ENCODE measurements at places on chromosomes 12 and 14.

GRCh38 chr12:46430340-46430948 lies 57.9 kb upstream of the SLC38A2 start:
- peak; percentile 84 for DNase-seq

DNA sequence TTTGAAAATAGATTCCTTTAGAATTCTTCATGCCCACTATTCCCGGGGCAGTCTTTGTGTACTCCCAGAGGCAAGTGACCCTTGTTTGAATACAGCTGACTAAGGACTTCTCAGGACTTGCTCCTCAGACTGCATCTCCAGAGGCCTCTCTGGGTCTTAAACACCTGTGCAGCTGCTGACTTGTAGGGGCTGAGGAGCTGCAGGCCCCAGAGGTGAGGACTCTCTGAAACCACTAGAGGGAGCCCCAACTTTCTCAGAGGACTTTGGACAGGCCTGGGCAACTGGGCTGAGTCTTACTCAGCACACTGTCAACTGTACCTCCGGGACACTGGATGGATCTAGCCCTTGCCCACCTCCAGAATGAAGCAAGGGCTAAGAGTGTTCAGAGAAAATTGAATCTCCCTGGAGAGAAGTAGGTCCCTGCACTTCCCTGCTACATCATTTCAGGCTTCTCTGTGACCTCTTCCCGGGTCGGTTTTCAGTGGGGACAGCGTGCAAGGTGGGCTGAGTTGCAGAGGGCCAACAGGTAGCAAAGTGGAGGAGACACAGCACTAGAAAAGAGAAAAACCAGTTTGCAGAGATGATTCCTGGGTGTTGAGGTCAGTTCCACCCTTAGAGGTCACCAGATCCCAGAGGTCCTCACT lies 164.6 kb downstream of the TMEM117 start:
- peak; percentile 85 for DNase-seq

- DNase-seq = no peak
Measured at GRCh38 chr12:65731771-65732170, 92.5 kb upstream of the HMGA2 start.

- DNase-seq = no peak
Measured at GRCh38 chr14:24277071-24277470, 5.7 kb upstream of the RABGGTA start.

DNA sequence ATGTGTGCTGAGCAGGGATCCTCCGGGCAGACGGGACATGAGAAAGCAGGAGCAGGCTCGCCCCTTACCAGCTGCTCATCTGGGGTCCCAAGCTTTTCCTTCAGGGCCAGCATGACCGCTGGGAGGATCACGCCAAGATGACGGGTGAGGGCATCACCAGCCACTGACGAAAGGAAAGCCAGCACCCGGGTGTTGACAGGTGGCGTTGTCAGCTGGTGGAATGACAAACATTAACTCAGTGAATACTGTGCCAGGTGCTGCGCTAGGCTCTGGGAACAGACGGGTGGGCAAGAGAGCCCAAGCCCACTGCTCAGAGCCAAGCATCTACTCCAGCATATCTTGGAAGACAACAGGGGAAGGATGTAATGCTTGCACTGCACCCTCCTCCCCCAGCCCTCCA lies 21.3 kb upstream of the RAB35 start:
- DNase-seq = no peak

GRCh38 chr12:6546016-6546415 lies 9.8 kb downstream of the IFFO1 start:
- DNase-seq = no peak

GRCh38 chr12:109137055-109137454 lies 20.7 kb downstream of the ACACB start:
- DNase-seq = no peak

- DNase-seq = no peak
Measured at GRCh38 chr14:98114122-98114895, 1157.7 kb downstream of the BCL11B start.

DNA sequence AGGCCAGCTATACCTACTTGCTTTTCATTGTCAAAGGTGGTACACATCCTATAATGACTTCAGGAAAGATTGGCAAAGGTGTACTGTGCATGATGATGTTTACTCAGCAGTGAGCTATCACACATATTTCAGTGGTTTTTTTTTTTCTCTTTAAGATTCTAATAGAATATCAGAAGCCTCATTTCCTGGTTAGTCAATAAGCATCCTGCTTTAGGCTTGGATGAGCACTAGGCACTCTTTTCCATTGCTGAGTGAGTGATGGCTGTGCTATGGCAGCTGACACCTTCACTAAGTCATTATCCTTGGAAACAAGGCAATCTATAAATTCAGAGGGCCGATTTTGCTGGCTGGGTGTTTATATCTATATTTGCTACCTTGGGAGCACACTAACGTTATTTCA lies 161.1 kb upstream of the RASSF8 start:
- DNase-seq = no peak

- DNase-seq = no peak
Measured at GRCh38 chr12:42669553-42669952, 80.0 kb upstream of the PRICKLE1 start.

GRCh38 chr14:93811020-93811419 lies 22.7 kb upstream of the PRIMA1 start:
- DNase-seq = no peak

DNA sequence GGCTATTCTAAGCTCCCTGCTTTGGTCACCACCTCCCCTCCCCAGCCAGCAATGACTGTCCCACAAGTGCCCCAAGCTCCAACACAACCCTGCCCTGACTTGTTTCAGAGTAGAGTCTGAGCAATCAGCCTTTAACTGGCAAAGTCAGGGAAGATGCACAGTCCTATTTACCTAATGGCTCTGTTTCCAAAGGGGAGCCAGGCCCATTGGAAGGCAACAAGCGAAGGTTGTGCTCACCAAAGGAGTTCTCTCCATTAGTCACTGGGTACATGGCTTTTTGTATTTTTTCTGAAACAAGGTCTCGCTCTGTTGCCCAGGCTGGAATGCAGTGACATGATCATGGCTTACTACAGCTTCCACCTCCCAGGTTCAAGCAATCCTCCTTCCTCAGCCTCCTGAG lies 267.1 kb upstream of the CRY1 start:
- DNase-seq = no peak

- no peak for DNase-seq
Measured at GRCh38 chr12:27979145-27979544, 6.6 kb upstream of the PTHLH start.

DNA sequence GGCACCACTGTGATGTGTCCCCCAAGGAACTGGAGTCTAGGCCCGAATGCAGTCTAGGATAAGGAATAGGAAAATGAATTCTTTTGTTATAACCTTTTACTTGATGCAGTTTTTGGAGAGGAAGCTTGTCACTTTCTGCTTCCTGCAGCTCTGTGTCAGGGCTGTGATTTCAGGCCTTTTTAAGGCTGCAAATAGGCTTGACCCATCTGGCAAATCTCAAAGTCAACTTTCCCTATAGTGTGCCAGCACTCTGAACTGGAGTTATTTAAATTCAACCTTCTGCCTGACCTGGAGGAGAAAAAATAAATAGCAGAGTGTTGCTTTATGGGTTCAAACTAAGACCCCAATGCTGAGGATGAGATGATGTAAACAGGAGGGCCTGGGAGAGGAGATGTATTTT lies 51.8 kb upstream of the CEP83 start:
- DNase-seq = no peak

GRCh38 chr14:99393059-99393655 lies 87.5 kb downstream of the SETD3 start:
- DNase-seq = no peak

GRCh38 chr14:38290601-38291188 lies 34.8 kb upstream of the CLEC14A start:
- DNase-seq = no peak

- no peak for DNase-seq
Measured at GRCh38 chr12:118073768-118074167, 12.8 kb upstream of the WSB2 start.

- no peak for DNase-seq
Measured at GRCh38 chr14:91294153-91294552, 49.6 kb upstream of the GPR68 start.

- DNase-seq = no peak
Measured at GRCh38 chr14:55180434-55180833, 11.0 kb downstream of the DLGAP5 start.

Data from NCI-H1930 (cell line).